H1 (cell line): ENCODE measurements at places on chromosomes 6 and 20. TPM values are rescaled to one million over a fixed set of nuclear protein-coding genes. Genes with fewer than 3 reads are reported as not detected.

Gene PPIL6
- 1.3 and 1.5 TPM in 2 replicates for total RNA-seq

Gene VGLL2
- 0.13 TPM in 1 of 2 replicates, not detected in the other for total RNA-seq

- DNase-seq = no peak
These were observed 296.8 kb downstream of the CLIC5 start for GRCh38 chr6:45718871-45719270.

DNA sequence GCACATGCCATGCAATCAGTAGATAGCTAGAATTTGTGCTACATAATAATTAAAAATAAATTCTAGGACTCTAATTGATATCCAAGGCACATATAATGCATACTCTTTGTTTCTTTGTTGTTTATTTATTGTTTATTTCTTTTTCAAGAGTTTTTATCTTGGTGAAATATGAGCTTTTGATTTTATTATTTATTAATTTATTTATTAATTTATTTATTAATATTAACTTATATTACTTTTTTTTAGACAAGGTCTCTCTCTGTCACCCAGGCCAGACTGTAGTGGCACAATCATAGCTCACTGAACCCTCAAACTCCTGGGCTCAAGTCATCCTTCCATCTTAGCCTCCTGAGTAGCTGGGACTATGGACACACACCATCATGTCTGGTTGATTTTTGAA is 519.9 kb downstream of the HAO1 start:
- DNase-seq = no peak

GRCh38 chr6:149190224-149190831 is 127.2 kb upstream of the TAB2 start:
- peak; percentile 46 for DNase-seq

Gene TMEM200A
- 12.9 and 13.9 TPM in 2 replicates for total RNA-seq
